ENCODE measurements at places on chromosomes 12 and 14. TPM values are rescaled to one million over a fixed set of nuclear protein-coding genes. Genes with fewer than 3 reads are reported as not detected.

- no peak for DNase-seq
Observed at GRCh38 chr12:11697131-11697530, 47.7 kb downstream of the ETV6 start.

- no peak for DNase-seq
Observed at GRCh38 chr12:106296179-106296877, 6.2 kb upstream of the TCP11L2 start.

DNA sequence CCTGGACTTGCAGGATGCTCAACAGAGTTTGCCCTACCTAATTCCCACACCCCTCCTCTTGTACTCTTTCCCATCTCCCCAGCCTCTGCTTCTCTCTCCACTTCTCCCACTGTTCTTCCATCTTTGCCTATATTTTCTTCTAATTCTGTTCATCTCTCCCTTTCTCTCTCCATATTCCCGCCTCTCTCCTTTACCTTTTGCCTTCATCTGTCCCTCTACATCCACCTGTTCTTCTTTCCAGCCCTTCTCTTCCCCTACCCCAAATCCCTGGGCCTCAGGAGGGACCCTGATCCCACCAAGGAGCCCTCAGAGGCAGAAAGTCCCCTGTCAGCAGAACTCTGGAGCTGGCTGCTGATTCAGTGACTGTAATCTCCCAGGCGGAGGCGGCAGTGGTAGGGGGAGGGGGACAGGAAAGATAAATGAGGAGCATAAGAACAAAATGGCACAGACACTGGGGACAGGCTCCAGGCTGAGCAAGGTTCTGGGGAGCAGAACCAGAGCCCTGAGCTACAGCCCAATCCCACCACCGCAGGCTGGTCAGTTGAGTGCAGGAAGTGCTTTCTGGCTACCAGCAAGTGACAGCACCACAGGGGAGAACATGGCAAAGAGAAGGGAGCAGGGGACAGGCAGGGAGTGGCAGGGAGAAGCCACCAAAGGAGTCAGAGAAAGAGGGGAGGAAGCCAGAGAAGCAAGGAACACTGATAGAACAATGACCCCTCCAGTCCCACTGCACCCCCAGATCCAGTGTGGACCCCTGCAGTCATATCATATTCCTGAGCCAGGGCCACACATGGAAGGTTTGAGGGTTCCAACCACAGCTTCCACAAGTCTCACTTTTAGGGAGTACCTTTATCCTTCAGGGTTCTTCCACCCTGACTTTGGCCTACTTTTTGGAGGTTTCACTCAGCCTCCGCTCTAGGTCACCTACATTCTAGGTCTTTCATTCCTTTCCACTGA is 27.0 kb downstream of the SMUG1 start:
- no peak for DNase-seq

DNA sequence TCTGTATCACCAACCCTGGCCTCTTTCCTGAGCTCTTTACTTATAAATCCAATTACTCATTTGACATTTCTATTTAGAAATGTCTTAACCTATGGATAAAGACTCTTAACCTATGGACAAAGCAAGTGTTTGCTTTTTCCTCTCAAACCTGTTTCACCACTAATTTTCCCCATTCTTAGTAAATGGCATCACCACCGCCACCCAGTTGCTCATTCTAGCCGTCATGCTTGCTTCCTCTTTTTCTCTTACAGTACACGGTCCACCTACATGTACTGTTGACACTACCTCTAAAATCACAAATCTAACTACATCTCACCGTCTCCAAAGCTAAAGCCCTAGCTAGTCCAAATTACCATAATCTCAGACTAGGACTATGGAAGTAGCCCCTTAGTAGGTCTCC is 60.0 kb downstream of the CAPS2 start:
- DNase-seq = no peak

- no peak for DNase-seq
Observed at GRCh38 chr12:94977766-94978468, 25.6 kb downstream of the NDUFA12 start.

DNA sequence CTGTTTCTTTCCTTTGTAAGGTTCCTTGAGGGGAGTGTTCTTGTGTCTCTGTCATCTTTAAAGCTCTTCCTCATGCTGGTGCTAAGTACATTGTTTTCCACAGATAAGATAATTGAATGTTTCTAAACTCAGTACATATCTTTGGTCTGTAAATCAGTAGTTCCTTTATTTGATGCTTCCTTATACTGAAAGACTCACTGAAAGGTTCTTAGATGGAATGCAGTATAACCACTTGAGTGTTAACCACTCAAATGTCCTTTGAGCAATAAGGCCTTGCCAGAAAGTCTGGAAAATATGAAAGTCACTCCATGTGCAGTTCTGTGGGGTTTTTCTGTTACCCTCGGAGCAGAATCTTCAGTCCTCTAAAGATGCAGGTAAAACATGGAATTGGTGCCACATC is 23.0 kb upstream of the RNU6-8 start:
- no peak for DNase-seq

GRCh38 chr12:538731-539539 is 79.2 kb downstream of the B4GALNT3 start:
- peak; percentile 82 for DNase-seq

GRCh38 chr14:22039938-22040780 is 366.5 kb upstream of the OR4E1 start:
- no peak for DNase-seq

GRCh38 chr12:6724409-6724797 is 557 bp downstream of the COPS7A start:
- peak; percentile 27 for DNase-seq

GRCh38 chr14:76196980-76197695 is 45.4 kb downstream of the GPATCH2L start:
- no peak for DNase-seq

- no peak for DNase-seq
Observed at GRCh38 chr14:86619726-86620125, 1089.8 kb downstream of the FLRT2 start.

GRCh38 chr14:99424306-99424877 is 56.3 kb downstream of the SETD3 start:
- no peak for DNase-seq

DNA sequence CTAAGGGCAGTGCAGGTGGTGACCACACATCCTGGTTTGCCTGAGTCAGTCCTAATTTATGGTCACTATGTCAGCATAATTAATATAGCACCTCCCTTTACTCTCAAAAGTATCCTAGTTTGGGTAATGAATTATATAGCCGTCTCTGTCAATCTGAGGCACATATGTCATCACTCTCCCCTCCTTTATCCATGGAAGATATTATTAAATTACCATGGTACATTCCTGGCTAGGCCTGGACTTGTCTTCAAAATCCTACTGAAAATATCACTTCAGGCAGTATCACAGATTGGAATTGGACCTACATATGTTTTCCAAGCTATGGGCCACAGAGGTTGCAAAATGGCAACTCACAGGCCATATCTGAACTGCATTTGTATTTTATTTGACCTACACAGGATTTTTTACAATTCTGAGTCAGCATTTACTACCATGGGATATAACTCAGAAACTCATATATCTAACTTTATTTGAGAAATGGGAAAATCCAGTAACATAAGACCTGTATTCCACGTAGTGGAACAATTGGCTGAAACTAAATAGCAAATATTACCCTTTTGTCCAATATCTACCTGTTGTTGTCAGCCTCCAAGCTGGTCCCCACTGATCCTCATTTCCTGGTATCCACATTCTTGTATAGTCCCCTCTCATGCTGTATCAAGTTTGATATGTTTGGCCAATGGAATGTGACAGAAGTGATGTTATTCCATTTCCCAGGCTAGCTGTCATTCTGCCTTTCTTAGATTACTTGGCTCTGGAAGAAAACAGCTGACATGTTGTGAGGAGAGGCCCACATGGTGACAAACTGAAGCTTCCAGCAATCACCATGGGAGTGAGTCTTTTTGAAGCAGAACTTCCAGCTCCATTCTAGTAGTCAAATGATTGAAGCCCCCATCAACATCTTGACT is 102.5 kb upstream of the MDM1 start:
- DNase-seq = no peak

GRCh38 chr12:106973545-106973944 is 13.4 kb downstream of the MTERF2 start:
- no peak for DNase-seq

DNA sequence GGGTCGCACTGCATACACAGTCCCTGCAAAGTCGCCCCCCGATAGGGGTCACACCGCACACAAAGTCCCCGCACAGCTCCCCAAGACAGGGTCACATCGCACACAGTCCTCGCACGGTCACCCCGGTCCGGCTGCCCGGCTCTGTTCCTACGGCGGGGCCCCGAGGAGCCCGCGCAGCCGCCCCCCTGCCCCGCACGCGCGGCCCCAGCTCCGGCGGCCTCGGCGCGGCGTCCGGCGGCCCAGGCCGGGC is 300 bp downstream of the SSH1 start:
- no peak for DNase-seq

The BATF gene
- 4.7 TPM for total RNA-seq

The PRH2 gene
- not detected for total RNA-seq

The MYL2 gene
- total RNA-seq = 1.1 TPM

The NFATC4 gene
- 20.1 TPM for total RNA-seq

The DNAH10 gene
- not detected for total RNA-seq

The CEBPE gene
- total RNA-seq = not detected

The KRT74 gene
- not detected for total RNA-seq

The PTPN6 gene
- 11.2 TPM for total RNA-seq
